Heart right ventricle (tissue), 16 donors: ENCODE measurements at places on chromosomes 11 and 22. TPM values are rescaled to one million over a fixed set of nuclear protein-coding genes. Genes with fewer than 3 reads are reported as not detected.

- no peak for DNase-seq
Observed at GRCh38 chr22:49678137-49678841, 149.4 kb downstream of the BRD1 start.

- DNase-seq, result no peak
Observed at GRCh38 chr22:40281717-40282116, 64.6 kb upstream of the ADSL start.

DNA sequence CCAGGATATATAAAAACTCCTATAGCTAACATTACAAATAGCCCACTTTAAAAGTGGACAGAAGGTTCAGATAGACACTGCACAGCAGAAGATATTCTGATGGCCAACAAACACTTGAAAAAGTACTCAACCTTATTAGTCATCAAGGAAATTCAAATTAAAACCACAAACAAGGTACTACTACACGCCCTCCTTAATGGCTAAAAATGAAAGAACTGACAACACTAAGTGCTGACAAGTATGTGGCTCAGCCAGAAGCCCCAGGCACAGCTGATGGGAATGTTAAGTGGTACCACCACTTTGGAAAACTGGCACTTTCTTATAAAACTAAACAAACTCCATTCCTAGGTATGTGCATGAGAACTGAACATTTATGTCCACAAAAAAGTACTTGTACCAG, 320.1 kb downstream of the TBC1D22A start:
- DNase-seq, result no peak

DNA sequence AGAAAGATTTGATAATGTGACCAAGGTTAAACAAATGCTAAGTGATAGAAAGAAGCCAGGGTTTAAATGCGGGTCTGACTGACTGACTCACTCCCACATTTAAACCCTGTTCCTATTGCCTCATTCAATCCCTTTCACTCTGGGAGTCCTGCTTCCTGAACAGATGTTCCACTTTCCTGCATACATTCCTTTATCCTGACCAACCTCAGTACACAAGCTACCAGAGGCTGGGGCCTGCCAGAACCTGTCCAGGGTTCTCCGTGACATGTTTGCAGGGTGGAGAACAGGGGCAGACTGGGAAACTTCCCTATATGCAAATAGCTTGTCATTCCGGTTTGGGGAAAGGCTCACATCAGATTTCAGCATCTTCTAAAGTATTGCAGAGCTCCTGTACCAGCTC, 3.0 kb upstream of the ANKK1 start:
- no peak for DNase-seq

- DNase-seq, result peak; percentile 70
Observed at GRCh38 chr22:46355369-46355995, 20.0 kb downstream of the TRMU start.

DNA sequence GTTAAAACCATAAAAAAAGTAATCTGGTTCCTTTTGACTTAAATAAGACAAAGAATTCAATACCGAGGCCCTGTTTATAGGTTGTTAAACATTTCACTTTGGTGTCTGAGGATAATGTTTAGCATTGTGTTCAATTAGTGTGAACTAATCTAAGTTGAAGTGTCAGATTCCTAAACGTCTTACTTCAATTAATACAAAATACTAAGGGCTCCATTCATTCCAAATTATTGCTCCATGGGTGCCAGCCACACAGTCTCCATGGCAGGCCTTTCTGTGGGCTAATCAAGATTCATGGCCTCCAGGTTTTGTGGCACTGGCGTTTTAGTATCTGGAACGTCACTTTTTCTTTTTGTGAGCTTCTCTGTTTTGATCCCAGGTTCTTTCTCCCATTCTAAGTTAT, 89.4 kb downstream of the TMEM135 start:
- no peak for DNase-seq

DNA sequence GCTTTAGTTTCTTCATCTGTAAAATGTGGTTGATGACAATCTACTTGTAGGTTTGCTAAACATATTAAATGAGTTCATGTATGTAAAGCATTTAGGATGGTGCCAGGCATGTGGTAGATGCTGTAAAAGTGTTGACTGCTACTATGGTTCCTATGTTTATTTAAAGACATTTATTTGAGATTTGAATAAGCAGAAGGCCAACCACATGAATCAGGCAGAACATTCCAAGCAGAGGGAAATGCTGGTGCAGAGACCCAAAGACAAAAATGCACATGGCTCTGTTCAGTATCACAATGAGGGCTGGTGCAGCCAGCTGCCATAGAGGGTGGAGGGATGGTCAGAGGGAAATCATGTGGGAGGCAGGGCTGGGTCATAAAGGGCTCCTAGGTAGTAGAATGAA, 156.2 kb upstream of the PDGFD start:
- no peak for DNase-seq

- no peak for DNase-seq
Observed at GRCh38 chr11:69174841-69175240, 19.1 kb downstream of the SMIM38 start.

GRCh38 chr11:14764179-14764578, 120.6 kb downstream of the PDE3B start:
- DNase-seq, result no peak

- no peak for DNase-seq
Observed at GRCh38 chr22:47943729-47944700, 1181.6 kb downstream of the TBC1D22A start.

DNA sequence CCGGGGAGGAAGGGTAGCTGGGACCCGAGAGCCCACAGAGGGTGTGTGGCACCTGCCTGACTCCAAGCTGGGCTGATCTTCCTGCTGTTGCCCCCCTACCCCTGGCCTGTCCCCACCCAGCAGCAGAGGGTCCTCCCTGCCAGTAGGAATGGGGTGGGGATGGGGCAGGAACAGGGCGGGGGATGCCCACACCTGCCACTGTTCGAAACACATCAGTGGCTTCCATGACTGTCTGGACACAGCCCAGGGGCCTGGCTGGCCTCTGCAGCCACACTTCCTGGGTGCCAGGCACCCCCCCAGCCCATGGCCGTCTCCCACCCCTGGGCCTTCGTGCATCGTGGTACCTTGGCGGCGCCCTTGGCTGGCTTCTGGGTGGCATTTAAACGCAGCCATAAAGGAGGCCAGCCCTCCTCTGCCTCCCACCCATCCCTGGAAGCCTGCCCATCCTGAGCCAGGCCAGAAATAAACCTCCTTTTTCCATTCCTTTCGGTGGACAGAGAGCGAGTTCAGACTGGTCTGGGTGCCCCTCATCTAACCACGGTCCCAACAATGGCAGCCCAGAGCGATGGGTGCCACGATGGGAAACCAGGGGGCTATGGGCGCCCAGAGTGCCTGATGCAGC, 745 bp upstream of the SHISAL1 start:
- no peak for DNase-seq

GRCh38 chr11:45620243-45620642, 45.2 kb downstream of the CHST1 start:
- no peak for DNase-seq

- no peak for DNase-seq
Observed at GRCh38 chr11:95379479-95379878, 148.5 kb upstream of the SESN3 start.

- no peak for DNase-seq
Observed at GRCh38 chr11:76074148-76075095, 131.9 kb downstream of the WNT11 start.

- DNase-seq, result peak; percentile 80
Observed at GRCh38 chr11:72069787-72070251, 10.5 kb downstream of the NUMA1 start.

DNA sequence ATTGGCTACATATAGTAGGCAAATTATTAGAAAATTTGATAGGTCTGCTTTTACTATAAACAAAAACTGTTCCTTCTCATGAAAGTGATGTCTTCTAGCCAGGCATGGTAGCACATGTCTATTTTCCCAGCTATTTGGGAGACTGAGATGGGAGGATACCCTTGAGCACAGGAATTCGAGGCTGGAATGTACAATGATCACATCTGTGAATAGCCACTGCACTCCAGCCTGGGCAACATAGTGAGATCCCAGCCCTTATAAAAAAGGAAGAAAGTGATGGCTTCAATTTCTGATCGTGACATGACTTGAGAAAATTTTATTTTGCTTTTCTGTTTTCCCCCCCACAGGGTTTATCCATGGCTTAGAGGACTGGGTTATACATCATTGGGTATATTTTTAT, 19.5 kb upstream of the B3GNT6 start:
- no peak for DNase-seq

DNA sequence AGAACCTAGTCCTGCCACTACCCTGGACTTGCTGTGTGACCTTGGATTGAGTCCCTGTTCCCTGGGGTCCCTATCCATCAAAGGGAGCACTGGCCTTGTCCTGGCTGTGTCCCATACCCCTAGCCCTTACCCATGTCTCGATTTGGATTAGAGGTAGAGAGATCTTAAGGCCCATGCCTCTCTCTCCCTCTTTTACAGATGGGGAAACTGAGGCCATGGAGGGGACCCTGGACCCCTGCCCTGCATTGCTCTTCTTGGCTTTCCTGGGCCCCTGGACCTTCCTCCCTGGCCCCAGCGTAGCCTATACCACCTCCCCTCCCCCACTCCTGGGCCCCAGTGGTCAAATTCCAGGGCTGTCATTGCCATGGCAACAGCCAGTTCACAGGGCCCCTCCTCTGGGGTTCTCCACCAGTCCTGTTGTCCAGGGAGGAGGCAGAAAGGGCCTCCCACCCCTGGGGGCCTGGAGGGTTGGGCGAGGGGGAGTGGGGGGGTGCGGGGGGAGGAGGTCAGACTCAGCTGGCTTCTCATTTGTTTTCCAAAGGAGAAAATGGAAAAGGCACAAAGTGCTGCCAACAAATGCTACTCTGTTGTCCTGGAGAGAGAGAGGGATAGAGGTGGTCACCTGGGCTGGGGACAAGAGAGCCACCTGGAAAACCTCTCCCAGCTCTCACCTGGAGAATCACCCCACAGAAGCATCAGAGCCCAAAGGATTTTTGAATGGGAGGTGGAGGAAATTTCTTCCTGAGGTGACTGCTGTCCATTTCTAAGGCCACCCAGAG, 23.3 kb downstream of the ARHGEF17 start:
- DNase-seq, result no peak

DNA sequence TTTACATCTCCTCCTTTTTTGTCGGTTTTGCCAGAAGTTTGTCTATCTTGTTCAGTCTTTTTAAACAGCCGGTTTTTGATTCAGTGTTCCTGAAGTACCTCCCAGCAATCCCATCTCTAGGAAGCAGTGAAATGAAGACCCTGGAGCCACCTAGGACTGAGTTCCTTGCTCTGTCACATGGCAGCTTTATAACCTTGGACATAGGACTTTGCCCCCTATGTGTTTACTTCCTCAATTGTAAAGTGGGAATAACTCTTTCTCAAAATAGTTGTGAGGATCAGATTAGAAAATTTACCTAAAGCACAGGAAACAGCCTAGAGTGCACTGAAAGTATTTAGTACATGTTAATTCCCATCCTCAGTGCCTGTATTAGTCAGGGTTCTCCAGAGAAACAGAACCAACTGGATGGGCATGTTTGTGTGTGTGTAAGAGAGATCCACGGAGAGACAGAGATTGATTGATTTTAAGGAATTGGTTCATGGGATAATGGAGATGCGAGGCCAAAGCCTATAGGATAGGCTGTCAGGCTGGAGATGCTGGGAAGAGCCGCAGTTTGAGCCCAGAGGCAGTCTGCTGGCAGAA, 20.0 kb downstream of the FAM83F start:
- no peak for DNase-seq

- no peak for DNase-seq
Observed at GRCh38 chr11:98952107-98952506, 68.6 kb upstream of the CNTN5 start.

Gene ME3
- 34.5 TPM for total RNA-seq

Gene ANKK1
- total RNA-seq, result not detected

Gene OR8K3
- total RNA-seq, result not detected

Gene MISFA
- 16.6 TPM for total RNA-seq

Gene KRTAP5-10
- not detected for total RNA-seq

Gene PCNX3
- 14.3 TPM for total RNA-seq
